ENCODE measurements at places on chromosomes 11 and 22.
A peak's percentile ranks its signal among the peaks of the same experiment; 100 is the strongest.

DNA sequence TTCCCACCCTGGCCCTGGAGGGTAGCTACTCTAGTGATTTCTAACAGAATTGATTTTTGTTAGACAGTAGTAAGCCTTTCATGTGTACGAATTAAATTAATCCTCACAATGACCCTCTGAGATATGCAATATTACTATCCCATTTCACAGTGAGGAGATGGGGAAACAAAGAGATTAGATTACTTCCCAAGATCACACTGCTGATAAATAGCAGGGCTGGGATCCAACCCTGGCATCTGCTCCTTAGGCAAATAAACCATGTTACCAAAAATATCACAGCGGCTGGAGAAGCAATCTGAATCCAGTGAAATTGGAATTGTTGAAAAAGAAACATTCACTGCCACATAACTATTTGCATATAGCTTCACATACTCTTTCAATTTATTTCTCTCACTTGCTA is 12.8 kb upstream of the CAVIN3 start:
- no peak for DNase-seq

- peak; percentile 38 for DNase-seq
Measured at GRCh38 chr22:36386351-36386899, 1.3 kb downstream of the MYH9 start.

DNA sequence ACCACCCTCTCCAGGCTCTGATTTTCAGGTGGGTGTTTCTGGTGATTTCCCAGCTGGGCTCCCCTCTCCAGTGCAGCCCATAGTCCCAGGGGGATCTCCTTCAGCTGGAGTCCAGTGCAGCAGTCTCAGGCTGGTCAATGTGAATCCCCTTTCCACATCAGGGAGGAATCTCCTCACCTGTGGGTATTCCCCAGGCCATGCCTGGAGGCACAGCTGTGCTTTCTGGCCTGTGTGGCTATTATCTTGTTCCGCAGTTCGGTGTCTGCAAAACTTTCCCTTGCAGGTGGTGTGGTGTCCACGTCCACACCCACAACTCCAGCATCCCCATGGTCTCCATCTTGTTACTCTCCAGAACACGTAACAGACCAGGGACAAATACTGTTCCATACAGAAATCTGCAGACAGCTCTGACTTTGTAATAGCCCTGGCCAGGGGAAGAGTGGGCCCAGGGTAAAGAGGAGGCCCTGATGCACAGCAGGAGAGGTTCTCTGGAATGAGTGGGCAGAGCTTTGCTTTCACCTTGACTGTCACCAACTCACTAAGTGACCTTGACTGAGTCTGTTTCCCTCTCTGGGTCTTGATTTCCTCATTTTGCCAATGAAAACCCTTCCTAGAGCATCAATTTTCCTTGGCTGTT is 183.2 kb downstream of the CSNK2A3 start:
- DNase-seq = no peak

GRCh38 chr11:110000850-110001249 is 92.3 kb upstream of the ZC3H12C start:
- DNase-seq = no peak

GRCh38 chr22:23157560-23158515 is 12.6 kb downstream of the RAB36 start:
- no peak for DNase-seq

DNA sequence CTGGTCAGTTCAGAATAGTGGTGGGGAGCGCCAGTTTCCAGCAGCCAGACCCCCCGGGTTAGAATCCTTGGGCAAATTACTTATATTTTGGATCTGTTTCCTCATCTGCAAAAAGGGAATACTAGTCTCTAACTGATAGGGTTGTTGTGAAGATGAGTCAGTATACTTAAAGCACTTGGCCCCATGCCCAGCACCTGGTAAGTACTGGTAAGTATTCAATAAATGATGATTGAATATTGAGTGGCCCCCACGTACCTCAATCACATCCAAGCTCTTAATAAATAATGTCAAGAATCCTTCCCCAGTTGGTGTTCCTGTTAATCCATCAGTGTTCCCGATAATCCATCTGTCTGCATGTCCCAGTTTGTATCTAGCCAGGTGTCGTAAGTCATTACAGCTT is 12.1 kb downstream of the ACP2 start:
- DNase-seq = peak; percentile 18

GRCh38 chr11:33646629-33647028 is 54.0 kb downstream of the C11orf91 start:
- no peak for DNase-seq

DNA sequence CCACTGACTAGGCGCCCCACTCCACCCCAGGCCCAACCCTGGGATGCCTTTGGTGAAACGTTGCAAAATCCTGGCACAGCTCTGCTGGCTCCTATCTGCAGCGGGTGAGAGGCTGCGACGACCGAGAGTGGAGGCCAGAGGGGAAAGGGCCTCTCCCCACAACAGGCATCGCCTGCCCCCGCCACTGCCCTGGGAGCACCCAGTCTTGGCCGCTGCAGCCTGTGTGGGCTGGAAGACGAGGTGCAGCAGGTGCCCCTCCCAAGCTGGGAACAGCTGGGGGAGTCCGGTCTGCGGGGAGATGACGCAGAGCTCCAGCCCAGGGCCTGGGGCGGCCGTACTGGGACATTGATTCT is 4.2 kb upstream of the PIM3 start:
- DNase-seq = no peak

- DNase-seq = no peak
Measured at GRCh38 chr11:32034680-32035079, 56.2 kb upstream of the RCN1 start.

- no peak for DNase-seq
Measured at GRCh38 chr11:132131047-132131446, 760.6 kb downstream of the NTM start.

- DNase-seq = peak; percentile 46
Measured at GRCh38 chr22:17303840-17304779, 65.2 kb upstream of the CECR2 start.

DNA sequence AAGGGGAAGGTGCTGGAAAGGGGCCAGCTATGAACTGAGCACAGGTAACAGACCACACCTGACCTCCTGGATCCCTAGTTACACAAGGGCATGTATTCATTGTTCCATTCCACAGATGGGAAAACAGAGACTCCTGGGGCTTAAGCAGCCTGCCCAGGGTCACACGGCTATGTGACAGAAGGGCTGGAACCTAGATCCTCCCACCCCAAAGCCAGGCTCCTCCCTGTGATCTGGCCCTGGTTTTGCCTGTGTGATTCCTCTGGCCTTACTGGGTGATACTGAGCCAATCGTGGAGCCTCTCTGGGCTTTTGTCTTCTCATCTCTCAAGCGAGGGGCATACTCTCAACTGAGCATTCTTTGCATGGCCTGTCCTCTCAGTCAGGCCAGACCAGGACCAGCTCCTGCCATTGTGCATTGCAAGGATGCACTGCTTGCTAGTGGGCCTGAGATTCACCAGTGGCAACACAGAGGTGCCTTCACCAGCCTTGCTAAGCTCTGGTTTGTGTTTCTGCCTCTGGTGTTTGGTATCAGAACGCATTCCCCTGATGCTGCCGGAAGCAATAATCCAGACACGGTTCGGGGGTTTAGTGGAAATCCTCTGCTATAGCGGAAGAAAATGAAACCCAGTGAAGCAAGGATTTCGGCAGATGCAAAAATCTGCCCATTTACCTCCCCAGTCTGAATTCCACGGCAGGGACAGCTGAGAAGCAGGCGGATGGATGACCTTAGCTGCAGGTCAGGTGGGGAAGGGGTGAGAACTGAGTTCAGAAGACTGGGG is 226.6 kb downstream of the ST3GAL4 start:
- no peak for DNase-seq

- DNase-seq = no peak
Measured at GRCh38 chr11:65611028-65611757, 2.8 kb downstream of the MAP3K11 start.

- DNase-seq = no peak
Measured at GRCh38 chr11:130653838-130654636, 205.6 kb downstream of the ADAMTS15 start.

DNA sequence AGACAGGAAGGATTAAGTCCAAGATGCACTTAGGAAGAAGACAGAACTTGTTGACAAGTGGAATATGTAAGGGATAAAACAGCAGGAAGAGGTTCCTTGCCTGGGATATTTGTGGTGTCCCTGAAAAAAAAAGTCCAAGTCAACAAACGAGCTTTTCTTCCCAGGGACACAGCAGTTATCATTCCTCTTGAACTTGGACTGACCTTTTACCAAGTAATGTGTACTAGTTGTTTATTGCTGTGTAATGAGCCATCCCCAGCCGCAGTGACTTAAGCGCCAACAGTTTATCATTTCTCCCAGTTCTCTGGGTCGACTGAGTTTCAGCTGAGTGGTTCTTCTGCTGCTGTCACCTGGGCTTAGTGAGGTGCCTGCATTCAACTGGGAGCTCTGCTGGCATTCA is 37.0 kb downstream of the KREMEN1 start:
- DNase-seq = no peak

DNA sequence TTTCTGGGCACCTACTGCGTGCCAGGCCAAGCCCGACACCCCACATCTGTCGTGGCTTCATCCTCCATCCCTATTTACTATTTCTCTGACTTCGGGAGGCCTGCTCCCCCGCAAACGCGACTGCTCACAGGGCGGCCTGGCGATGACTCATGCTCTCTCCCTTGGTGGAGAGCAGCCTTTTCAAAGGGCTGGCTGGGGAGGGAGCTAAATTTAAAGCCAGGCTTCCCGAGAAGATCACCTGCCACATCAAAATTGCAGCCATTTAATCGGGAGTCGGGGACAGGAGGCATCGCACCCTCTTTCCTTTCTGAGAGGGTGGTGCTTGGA is 24.9 kb upstream of the SHISAL1 start:
- DNase-seq = no peak

- no peak for DNase-seq
Measured at GRCh38 chr11:117700551-117700950, 96.5 kb downstream of the DSCAML1 start.

- DNase-seq = no peak
Measured at GRCh38 chr11:95103701-95104100, 14.1 kb downstream of the ENDOD1 start.

DNA sequence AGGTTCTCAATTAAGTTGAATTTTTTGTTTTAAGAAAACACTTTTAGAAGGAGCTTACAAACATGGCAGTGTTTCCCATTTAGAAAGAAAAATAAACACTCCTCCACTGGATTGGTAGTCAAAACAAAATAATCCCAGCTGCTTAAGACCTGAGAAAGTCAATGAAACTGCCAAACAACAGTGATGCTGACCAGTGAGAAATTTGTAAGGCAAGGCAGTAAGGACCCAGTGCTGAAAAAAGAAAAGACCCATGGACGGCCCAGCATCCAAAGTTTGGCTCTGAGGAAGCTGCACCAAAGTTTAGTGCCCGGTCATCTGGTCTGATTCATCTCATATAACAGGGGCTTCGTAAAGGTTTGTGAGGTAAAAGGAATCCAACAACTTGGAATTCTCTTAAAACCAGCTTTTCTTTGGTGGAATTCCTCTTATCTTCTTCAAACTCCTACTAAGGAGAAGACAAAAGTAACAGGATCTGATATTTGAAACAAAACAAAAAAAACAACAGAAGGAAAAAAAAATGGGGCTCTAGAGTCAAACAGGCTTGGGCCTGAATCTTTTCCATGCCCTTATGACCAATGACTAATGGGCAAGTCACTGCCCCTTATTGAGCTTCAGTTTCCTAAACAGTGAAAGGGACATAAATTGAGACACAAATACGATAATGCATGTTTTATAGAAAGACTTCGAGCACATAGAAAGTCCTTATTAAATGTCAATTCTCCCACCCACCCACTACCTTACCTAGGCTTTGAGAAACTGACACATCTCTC is 383.0 kb upstream of the NARS2 start:
- no peak for DNase-seq

DNA sequence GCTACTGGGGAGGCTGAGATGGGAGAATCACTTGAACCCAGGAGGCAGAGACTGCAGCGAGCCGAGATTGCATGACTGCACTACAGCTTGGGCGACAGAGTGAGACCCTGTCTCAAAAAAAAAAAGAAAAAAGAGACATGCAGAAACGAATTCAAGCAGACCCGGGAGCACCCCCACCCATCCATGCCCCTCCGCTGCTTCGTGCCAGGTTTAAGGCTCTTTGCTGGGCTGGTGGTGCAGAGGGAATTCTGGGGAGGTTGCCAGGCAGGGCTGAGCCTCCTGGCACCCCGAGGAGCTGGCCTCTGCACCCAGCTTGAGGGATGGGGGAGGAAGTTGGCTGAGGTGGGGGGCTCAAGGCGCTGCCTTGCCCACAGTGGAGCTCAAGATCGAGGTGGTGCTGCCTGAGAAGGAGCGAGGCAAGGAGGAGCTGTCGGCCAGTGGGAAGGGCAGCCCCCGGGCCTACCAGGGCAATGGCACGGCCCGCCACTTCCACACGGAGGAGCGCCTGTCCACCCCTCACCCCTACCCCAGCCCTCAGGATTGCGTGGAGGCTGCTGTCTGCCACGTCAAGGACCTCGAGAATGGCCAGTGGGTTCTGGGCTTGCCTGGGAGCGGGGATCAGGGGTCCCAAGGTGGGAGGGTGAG is 6.0 kb downstream of the AIFM3 start:
- DNase-seq = no peak

GRCh38 chr22:48096411-48096810 is 1334.0 kb downstream of the TBC1D22A start:
- no peak for DNase-seq

DNA sequence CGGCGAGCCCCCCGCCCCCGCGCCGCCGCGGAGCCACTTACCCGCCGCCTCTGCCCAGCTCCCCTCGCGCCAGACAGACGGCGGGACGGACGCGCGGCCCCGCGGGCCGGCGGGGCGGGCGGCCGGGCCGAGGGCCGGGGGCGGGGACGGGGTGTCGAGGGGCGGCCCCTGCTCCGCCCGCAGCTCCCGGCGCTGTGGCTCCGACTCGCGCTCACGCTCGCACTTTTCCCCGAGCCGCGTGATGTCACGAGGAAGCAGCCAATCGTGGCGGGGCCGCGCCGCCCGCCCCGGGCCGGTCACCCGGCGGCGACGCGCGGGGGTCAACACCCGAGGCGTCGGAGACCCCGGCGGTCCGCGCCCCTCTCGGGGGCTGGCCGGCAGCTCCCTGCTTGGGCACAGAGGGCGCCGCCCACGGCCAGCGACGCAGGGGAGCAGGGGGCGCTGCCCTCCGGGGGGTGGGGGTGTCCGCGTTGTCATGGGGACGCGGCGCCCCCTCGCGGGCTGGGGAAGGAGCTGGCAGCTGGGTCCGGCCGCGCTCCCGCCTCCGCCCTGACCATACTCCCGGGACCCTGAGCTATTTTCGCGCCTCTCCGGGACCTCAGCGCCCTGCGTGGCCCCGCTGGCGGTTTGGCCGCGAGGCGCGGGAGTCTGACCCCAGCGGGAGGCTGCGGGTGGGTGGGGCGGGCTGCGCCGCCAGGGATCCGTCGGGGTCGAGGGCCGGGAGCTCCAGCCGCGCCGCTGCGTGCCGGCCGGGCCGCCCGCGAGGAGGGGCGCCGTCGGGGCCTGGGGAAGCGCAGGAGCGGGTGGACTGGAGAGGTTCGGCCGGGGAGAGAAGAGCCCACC is at the start of gene CHRM4:
CHRM4 (minus strand) TSS at position 199 of the 843 bp plus-strand sequence. CDS start 5,219 bp downstream, outside the sequence.
- peak; percentile 7 for DNase-seq

GRCh38 chr11:93895106-93895862 is 44.9 kb upstream of the VSTM5 start:
- DNase-seq = peak; percentile 11

GRCh38 chr11:69841859-69842698 is 22.9 kb upstream of the FGF3 start:
- peak; percentile 26 for DNase-seq

- DNase-seq = no peak
Measured at GRCh38 chr11:123239191-123240150, 44.4 kb upstream of the CLMP start.

- no peak for DNase-seq
Measured at GRCh38 chr22:17903564-17904295, 120.6 kb downstream of the MICAL3 start.
